ENCODE measurements at places on chromosomes 6 and 20.
A peak's percentile ranks its signal among the peaks of the same experiment; 100 is the strongest.

- no peak for DNase-seq
Measured at GRCh38 chr20:47765691-47766594, 19.3 kb downstream of the SULF2 start.

GRCh38 chr6:30617565-30618269 lies at the start of gene MRPS18B:
MRPS18B (plus strand) TSS chr6:30617840; CDS start chr6:30617866, 26 bp downstream.
- DNase-seq, result peak; percentile 97

- no peak for DNase-seq
Measured at GRCh38 chr6:158686311-158686710, 36.5 kb downstream of the SYTL3 start.

- DNase-seq, result peak; percentile 33
Measured at GRCh38 chr6:37131104-37131959, 38.6 kb upstream of the PIM1 start.

- no peak for DNase-seq
Measured at GRCh38 chr6:46598215-46598614, 54.4 kb downstream of the CYP39A1 start.

DNA sequence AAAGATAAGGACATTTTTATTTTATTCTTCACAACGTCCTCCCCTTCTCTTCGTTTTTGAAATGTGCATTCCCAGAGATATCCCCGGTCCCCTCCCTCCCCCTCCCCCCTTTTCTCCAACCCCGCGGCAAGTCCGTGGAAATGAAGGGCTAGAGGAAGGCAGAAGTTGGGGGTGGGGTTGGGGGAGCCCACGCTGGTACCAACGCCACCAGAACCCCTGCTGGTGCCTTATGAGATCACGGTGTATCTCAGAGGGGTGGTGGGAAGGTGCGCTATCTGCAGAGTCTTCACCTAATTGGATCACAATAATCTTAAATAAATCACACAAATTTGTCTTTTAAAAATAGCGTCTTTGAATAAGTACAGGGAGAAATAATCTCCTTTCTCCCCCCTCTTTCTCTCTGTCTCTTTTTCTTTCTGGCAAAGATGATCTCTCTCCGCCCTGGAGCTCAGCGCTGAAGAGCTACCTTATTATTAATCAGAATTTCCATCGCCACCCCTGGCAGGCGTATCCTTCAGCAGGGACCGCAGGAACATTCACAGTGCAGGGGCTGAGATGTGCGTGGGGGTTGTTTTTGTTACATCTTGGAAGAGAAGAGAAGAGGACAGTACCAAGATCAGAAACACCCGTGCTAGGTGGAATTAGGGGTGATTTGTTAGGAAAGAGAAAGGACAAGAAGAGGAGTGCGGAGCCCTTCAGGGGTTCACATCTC lies 915 bp downstream of the CLVS2 start:
- no peak for DNase-seq

DNA sequence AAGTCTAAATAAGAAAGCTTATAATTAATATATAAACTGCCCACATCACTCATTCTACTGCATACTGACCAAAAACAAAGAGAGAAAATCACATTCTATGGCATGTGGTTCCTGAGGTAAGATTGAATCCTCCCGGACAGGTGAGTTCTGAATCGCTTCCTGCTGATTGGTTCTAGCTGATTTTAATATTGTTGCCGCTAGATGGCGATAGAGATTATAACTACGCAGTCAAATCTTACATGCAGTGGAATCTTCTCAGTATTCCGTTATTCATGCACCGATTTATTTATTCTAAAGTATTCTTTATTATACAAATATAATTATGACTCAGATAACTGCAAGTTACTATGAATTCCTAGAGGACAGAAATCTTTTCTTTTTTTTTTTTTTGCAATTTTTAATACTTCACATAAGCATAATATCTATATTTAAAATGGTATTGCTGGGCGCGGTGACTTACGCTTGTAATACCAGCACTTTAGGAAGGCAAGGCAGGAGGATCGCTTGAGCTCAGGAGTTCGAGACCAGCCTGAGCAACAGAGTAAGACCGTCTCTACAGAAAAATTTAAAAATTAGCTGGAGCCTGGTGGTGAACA lies 24.2 kb upstream of the TMX4 start:
- DNase-seq, result peak; percentile 54

All from NCI-H1694 treated with DMSO at 0.1 percent for 48 hours (cell line).